ENCODE measurements at places on chromosomes 7 and 10. TPM values are rescaled to one million over a fixed set of nuclear protein-coding genes. Genes with fewer than 3 reads are reported as not detected.

GRCh38 chr10:78435484-78436221 lies 402.0 kb downstream of the RPS24 start:
- DNase-seq = no peak

DNA sequence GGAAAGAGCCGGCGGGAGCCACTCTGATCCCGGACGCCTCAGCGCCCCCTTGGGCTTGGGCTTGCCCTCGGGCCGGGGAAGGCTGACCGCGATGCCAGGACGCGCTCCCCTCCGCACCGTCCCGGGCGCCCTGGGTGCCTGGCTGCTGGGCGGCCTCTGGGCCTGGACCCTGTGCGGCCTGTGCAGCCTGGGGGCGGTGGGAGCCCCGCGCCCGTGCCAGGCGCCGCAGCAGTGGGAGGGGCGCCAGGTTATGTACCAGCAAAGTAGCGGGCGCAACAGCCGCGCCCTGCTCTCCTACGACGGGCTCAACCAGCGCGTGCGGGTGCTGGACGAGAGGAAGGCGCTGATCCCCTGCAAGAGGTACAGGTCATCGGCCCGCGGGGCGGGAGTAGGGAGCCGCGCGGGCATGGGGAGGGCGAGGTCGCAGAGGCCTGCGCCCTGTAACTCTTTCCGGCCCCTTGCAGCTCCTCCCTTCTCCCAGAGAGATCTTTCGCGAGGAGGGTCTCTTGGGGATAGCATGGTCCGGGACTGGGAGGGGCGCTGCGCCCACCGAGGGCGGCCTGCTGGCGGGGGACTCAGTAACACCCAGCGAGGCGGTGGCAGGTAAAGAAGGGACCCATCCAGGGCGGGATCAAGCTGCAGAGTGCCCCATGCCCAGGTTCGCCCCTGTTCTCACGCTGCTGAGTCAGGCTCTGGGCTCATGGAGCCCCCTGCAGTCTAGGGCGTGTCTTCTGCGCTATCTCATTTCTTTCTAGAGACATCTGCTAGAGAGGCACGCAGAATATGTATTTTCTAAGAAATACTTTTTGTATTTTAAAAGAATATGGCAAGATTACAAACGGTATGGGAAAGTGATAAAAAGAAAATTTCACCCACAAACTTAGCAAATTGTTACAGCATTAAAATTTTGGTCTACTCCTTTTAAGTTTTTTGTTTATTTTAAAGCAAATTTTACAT lies 687 bp downstream of the EPDR1 start:
- peak; percentile 91 for DNase-seq

FKBP6 gene
- not detected for total RNA-seq

GRCh38 chr10:59175538-59176240 lies 754 bp upstream of the PHYHIPL start:
- no peak for DNase-seq

DNA sequence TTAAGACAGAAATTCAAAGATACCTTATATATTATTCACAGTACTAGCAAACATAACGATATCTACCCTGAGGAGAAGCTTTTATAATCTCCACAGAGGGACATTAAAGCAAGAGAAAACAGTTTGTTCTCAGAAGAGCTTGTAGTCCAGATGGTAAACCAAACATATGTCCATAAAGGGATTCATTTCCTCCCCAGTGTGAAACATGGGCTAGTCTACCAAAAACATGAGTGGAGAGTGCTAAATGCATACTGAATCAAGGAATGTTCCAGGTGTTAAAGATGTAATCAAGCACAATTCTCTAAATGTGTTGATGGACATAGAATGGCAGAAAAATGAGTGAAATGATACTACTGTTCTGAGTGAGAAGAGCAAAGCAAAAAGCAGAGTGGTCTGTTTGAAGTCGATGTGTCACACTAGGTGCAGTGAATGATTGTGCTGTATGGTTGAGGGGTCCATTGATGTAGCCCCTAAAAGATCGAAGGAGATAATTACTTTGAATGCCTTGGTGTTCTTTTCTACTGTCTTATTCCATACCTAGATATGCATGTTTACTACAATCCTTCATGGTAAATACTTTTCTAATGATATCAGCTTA lies 25.3 kb downstream of the BCAP29 start:
- DNase-seq = no peak

- no peak for DNase-seq
These were observed 21.4 kb downstream of the OR6V1 start for GRCh38 chr7:143073556-143073955.

- peak; percentile 85 for DNase-seq
These were observed 3.3 kb downstream of the RADIL start for GRCh38 chr7:4880218-4880617.

DNA sequence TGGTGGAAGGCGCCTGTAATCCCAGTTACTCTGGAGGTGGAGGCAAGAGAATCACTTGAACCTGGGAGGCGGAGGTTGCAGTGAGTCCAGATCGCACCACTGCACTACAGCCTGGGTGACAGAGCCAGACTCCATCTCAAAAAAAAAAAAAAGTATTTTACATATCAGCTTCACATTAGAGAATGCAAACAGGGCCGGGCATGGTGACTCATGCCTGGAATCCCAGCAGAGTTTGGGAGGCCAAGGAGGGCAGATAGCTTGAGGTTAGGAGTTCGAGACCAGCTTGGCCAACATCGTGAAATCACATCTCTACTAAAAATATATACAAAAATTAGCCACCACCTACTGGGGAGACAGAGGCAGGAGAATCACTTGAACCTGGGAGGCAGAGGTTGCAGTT lies 31.6 kb downstream of the USP54 start:
- no peak for DNase-seq

DNA sequence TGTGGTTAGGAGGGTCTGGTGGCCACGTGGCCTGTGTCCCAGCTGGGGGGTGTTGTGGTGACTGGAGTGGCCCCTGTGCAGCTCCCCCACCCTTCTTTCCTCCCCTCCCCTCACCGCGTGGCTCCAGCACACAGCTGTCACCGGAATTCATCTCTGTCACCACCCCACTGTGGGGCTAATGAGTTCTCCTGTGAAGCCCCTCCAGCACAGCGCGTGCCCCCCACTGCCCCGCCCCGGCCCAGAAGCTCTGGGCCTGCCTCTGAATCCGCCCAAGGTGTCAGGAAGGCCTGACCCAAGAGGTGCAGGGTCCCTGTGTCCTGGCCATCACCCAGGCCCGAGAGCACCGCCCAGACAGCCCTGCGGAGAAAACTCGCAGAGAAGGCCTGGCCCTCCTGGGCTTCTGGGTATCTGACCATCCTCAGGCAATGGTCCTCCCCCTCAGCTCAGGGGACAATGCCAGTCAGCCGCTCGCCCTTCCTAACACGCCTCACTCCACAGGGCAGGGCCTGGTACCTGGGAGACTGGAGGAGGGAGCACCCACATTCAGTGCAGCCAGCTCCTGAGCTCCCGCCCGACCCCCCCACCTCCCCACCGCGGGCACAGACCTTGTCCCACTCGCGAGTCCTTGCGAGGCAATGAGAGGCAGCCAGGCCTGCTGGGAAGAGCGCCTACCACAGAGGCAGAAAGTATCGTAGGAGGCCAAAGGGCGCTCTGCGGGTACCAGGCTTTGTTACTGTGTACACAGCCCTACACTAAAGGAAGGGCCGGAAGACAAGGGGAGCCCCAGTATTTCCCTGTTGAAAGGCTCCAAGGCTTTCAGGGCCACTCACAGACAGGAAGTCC lies 38.2 kb downstream of the GBX1 start:
- no peak for DNase-seq

CPN1 gene
- total RNA-seq = not detected

GRCh38 chr10:70828923-70829322 lies 13.2 kb downstream of the SGPL1 start:
- no peak for DNase-seq

DNA sequence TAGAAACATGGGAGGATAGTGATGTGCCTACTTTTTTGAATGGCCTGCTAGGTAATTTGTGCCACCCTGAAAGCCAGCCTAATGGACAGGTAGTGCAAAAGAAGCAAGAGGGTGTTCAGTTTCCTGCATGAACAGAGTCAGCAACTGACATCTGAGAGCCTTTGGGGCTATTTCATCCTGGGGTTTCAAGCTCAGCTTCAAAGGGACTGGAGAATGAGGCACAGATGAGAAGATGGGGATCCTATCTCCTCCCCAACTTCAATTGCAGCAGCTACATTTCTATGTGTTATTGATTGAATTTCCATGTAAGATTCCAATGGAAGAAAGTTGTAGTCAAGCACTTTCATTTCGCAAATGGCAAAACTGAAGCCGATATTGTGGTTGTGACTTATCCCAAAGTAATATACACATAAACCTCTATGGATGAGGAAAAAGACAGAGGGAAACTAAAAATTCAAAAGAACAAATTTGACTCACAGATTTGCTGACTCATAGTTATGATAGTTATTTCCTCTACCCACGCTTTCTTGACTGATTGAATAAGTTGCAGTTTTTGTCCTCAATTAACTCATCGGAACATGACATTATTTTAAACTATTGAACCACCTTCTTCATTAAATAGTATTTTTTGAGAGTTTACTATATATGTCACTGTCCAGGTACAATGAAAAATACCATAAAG lies 42.6 kb upstream of the NRP1 start:
- no peak for DNase-seq

DNA sequence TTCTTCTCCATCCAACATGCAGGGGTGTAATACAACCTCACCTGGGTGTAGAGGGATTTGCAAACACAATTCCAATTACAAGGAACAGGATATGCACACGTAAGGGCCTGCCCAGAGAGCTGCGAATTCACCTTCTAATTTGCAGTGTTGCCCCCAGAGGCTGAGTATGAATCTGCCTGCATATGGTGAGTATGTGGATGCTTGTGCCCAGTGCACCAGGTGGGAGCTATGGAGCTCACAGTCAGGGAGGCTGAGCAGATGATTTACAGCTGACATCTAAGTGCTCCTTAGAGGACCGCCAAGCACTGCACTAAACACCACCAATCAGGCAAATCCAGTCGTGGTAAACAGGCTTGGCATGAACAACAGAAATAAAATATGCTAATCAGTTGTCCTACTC lies 132.0 kb downstream of the RELN start:
- no peak for DNase-seq

DNA sequence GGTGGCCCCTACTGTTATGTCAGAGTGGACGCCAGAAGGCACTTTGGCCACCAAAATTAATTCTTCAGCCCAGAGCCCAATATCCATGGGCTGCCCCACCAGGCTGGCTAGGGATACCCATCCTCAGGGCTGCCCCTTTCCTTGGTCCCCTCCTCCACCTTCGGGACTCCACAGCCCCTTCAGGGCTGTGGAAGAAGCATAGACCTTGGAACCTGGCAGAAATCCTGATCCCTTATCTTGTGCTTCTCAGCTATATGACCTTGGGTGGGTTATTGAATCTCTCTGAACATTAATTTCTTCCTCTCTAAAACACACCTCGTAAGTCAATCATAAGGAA lies 499 bp upstream of the TMUB1 start:
- no peak for DNase-seq

CYP26C1 gene
- total RNA-seq = 0.22 TPM

CXCL12 gene
- total RNA-seq = 347 TPM

DNA sequence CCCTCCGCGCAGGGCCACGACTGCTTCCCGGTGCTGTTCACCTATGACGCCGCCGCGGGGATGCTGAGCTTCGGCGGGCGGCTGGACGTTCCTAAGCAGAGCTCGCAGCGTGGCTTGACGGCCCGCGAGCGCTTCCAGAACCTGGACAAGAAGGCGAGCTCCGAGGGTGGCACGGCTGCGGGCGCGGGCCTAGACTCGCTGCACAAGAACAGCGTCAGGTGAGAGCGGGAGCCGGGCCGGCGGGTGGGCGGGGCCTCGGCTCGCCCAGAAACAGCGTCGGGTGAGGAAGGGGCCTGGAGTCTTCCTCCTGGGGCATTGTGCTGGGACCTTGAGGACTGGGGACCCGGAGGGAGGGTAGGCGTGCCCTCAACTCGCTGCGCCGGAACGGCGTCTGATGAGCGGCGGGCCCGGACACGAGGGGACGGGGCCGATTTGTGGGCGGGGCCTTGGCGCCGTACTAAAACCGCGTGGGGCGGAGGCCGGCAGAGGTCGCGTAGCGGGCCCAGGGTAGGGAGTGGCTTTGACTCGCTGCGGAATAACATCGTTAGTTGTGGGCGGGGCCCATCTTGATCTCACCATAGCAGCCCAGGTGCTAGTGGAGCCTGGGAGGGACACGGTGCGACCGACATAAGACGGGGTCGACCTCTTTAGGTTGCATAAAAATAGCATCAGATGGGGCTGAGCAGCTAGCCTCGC lies 15.6 kb downstream of the PDAP1 start:
- no peak for DNase-seq

DNA sequence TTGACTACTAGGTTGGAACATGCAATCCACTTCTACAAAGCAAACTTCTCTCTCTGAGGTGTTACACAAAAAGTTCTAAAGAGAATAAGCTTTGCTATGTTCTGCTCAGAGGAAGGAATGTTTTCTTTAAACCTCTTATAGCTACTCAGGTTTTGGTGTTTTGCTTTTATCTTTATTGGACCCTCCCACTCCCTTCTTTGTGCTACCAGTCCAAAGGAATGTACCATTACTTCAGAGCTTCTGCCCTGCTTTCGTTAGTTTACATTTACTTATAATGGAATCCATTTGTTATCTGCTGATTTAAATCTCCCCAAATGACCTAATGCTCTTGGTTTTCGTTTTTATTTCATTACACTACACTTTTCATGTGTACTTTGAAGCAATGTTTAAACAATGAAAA lies 154.9 kb downstream of the ATE1 start:
- DNase-seq = no peak

- no peak for DNase-seq
These were observed 21.5 kb upstream of the AKR1B10 start for GRCh38 chr7:134505856-134506255.

DNA sequence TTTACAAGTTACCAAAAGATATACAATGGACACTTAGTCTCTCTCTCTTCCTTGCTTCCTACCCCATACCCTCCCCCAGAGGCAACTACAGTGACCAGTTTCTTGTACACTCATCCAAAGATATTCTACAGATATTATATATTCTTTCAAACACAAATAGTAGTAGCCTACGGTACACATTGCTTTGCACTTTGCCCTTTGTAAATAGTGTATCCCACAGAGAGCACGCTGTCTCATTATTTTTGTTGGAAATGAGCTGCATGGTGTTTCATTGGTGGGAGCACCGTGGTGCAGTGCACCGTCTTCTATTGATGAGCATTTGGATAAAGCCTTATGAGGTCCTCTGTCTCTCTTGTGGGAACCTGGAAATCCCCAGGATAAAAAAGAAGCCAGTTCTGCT lies 24.2 kb downstream of the STRA8 start:
- no peak for DNase-seq

- DNase-seq = peak; percentile 53
These were observed 113.8 kb downstream of the MARCHF5 start for GRCh38 chr10:92404612-92405418.

DNA sequence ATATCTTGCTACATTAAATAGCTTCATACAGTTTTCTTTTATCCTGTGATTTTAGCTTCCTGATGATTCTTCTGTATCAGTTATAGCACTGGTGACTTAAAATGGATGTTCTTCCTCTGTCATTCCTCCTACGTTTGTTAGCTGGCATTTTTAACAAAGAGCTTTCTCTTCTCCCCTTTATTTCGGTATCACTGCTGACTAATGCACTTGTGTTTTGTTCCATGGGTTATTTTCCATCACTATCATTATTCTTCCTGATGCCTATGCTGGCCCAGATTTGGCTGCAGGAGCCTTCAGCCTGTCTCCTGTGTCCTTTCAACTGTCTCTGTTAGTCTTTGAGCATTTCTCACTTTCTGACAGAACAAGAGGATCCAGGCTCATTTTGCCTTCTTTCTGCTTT lies 13.1 kb downstream of the BMS1 start:
- DNase-seq = no peak

- DNase-seq = no peak
These were observed 5.0 kb upstream of the TNS3 start for GRCh38 chr7:47586925-47587324.

- peak; percentile 55 for DNase-seq
These were observed 65.8 kb upstream of the CAMK2B start for GRCh38 chr7:44391171-44391570.

CLCN1 gene
- total RNA-seq = 0.22 TPM

GRCh38 chr7:33143996-33144718 lies 14.8 kb downstream of the BBS9 start:
- DNase-seq = no peak
